ENCODE measurements at places on chromosomes 5 and 9.

- no peak for DNase-seq
These were observed 48.4 kb upstream of the APC start for GRCh38 chr5:112689155-112689909.

GRCh38 chr9:90086101-90086511 is 481.3 kb downstream of the GADD45G start:
- no peak for DNase-seq

- no peak for DNase-seq
These were observed 26.5 kb upstream of the KIF12 start for GRCh38 chr9:114125476-114126013.

DNA sequence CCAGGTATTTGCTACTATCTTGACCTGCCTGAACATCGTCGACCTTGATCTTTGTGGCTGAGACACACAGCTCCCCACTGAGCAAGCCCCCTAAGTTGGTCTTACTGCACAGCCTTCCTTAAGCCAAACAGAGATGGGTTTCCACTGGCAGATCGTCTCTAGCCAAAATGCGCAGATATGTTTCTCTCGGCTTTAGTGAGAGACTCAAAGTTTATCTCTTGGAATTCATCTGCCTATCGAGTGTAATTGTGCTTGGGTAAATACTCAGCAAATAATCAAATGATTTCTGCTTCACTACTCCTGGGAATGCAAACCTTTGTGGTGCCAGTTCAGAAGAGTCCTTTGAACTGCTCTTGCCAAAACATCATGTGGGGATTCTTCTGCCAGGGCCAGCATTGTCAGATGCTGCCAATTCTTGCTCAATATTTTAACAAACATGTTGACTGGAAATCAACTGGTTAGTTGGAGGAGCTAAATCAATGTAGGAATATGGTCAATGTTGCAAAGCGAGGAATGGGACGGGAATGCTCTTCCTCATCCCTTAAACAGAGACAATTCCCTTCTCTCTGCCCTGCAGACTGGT is 141.2 kb upstream of the SLC28A3 start:
- no peak for DNase-seq

DNA sequence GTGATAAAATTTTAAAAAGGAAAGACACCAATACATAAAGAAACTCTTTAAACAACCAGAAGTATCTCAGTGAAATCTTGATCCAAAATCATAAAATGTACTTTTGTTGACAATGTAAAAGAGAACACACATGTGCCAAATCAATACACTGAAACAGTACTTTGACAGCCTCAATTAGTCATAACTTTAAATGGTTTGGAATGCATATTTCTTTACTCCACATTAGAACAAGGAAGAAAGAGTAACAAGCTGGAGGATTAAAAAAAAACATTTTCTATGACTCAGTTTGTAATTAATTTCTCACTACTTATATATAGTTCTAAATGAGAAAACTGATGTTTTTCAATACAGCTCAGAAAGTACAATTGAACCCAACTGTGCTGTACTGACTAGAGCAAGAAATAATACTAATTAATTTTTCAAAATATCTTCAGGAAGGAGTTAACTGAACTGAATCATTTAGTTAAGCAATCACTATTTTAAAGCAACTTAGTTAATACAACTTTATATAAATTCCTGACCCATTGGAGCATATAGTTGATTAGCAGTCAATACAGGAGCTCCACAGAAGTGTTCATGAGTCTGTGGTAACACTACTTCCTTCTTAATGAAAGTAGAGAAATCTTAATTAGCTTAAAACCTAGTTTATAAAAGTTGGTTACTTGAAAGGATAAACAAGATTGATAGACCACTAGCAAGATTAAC is 101.0 kb downstream of the NR3C1 start:
- DNase-seq: no peak

- no peak for DNase-seq
These were observed 10.1 kb downstream of the IGFBPL1 start for GRCh38 chr9:38414040-38414723.

GRCh38 chr5:15946026-15946425 is 233.6 kb downstream of the MARCHF11 start:
- DNase-seq: no peak

- no peak for DNase-seq
These were observed 594.9 kb downstream of the CCDC171 start for GRCh38 chr9:16147726-16148125.
